ENCODE measurements at places on chromosomes 16 and 17.

GRCh38 chr16:19138601-19139000 is 24.8 kb downstream of the ITPRIPL2 start:
- DNase-seq, result no peak

GRCh38 chr16:85717393-85718152 is 28.8 kb upstream of the GINS2 start:
- DNase-seq, result peak; percentile 21

DNA sequence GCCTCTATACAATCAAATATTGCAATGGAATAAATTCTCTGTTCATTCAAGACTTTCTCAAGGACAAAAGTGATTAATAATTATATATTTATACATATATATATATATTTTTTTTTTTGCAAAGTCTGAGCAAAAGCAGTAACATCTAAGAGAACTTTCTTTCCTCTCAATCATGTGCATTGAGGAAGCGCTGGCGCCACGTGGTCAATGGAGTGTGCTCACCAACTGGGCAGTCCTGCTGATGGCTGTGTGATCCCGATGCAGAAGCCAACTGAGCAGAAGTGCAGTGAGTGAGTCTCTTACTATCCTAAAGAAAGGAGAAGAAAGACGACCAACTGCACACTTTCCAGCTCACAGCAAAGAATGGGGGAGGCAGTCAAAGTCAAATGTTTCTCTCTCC is 37.2 kb upstream of the ULK2 start:
- no peak for DNase-seq

DNA sequence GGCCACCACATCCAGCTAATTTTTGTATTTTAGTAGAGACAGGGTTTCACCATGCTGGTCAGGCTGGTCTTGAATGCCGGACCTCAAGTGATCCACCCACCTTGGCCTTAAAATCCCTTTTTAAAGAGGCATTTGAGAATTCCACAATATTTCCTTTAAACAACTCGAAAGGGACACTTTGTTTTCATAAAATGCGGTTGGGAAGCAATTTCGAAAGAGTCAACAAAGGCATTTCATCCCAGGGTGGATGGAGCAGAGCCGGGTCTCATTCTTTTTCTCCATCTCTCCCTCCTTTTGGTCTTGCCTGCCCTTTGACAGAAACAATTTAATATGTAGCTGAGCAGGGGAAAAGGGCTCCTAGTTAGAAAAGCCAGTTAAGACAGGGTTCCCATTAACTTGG is 13.5 kb upstream of the COG1 start:
- no peak for DNase-seq

DNA sequence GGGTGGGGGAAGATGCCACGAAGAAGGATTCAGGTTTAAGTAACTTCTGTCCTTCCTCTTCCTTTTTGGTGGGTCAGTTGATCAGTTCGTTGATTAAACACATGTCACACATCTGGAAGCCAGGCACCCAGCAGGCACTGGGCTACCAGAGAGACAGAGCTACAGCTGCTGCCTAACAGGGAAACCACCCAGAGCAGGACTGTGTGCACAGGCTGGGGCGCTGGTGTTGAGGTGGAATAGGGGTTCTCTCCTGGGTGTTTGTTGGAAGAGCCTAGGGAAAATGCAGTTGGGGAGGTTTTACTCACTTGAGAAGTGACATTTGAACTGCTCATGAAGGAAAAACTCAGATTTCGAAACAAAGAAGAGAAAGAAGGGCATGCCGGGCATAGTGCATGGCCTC is 152.4 kb downstream of the IRX5 start:
- DNase-seq, result no peak

DNA sequence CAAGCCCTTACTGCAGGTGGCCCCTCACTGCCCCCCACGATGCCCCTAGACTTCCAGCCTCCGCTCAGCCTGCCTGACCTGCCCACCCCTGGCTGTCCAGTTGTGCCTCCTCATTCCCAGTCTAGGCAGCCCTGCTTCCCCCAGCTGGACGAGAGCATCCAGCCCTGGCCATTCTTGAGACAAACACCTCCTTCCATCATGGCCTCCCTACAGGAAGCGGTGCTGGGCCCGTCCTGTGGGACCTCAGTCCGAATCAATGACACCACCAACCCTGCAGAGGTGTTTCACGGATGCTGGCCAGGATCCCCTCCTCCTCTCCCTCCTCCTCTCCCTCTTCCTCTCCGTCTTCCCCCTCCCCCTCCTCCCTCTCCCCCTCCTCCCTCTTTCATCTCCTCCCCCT is 28.3 kb downstream of the CCDC40 start:
- DNase-seq, result no peak

GRCh38 chr17:61160789-61161445 is 238.7 kb upstream of the TBX2 start:
- no peak for DNase-seq

GRCh38 chr17:27573971-27574525 is 56.9 kb upstream of the LGALS9 start:
- DNase-seq, result peak; percentile 51

GRCh38 chr16:75225092-75225491 is 6.3 kb downstream of the CTRB1 start:
- DNase-seq, result no peak

DNA sequence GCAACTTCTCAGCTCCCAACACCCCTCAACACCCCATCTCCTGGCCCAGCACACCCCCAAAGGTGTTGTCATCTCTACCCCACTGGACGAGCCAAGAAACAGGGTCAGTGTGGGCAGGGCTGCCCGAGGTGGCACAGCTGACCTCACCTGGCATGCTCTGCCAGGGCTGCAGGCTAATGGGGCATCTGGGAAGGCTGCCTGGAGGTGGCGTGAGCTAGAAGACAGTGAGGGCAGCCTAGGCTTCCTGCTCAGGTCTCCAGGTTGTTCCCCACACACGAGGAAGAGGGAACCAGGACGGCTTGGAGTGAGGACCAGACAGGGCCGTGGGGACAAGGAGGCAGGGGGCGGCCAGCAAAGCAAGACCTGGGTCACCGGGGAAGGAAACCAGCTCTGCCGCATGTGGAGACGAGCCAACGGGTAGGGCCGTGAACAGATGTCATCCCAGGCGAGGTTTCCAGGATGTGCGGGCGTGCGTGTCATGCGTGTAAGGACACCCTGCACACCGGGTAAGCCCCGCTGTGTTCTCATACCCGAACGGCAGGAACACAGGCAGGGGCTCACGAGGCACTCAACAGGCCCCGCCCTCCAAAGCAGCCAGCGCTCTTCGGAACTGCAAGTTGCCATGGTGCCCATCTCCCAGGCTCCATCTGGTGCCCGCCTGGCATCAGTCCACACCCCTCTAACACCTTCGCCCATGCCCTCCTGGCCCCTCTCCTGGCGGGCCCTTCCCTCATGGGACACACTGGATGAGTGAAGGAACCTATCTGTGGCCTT is 29.6 kb upstream of the PVALEF start:
- DNase-seq, result no peak

GRCh38 chr16:30805370-30806169 is 18.6 kb upstream of the ZNF629 start:
- peak; percentile 61 for DNase-seq

- no peak for DNase-seq
These were observed 57.2 kb downstream of the SDK2 start for GRCh38 chr17:73586921-73587602.

- peak; percentile 61 for DNase-seq
These were observed 749 bp upstream of the MC1R start for GRCh38 chr16:89917773-89918452.

DNA sequence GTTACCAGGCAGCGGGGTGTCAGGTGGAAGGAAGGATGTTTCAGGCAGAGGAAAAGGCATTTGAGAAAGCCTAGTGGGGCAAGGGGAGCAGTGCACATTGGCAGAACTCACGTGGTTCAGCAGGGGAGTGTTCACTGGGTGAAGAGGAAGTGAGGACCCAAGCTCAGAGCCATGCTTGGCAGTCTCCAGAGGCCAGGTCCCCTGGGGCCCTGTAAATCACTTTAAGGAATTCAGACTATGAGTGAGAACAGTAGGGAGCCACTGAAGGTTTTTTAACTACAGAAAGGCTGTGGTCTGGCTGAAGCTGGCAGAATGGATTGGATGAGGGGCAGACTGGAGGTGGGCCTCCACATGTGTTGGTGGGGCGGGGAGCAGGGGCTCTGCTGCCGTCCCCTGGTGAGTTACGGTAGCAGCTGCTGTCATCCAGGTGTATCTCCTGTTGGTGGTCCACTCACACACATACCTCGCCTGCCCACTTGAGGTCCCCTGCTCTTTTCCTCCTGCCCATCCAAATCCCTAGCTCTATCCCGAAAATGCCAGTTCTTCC is 5.1 kb downstream of the CLEC16A start:
- no peak for DNase-seq

DNA sequence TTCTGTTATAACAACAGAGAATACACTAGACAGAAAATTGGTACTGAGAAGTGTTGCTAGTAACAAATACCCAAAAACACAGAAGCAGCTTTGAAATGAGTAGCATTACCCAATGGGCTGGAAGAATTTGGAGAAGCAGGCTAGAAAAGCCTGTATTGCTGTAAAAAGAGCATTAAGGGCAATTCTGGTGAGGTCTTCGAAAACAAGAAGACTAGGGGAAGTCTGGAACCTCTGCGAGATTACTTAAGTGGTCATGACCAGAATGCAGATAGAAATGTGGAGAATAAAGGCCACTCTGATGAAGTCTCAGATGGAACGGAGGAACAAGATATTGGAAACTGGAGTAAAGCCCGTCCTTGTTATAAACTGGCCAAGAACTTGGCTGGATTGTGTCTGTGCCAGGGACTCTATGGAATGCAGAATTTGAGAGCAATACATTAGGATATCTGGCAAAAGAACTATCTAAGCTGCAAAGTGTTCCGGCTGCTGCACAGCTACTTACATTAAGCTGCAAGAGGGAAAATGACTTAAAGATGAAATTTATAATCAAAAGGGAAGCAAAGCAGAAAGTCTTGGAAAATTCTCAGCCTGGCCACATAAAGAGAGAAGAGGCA is 44.9 kb upstream of the PEMT start:
- no peak for DNase-seq

GRCh38 chr16:28258567-28258966 is 33.8 kb upstream of the SBK1 start:
- DNase-seq, result peak; percentile 7

GRCh38 chr17:62641153-62641552 is 13.7 kb downstream of the MRC2 start:
- no peak for DNase-seq

- no peak for DNase-seq
These were observed 17.4 kb downstream of the BAIAP2 start for GRCh38 chr17:81052199-81052997.

DNA sequence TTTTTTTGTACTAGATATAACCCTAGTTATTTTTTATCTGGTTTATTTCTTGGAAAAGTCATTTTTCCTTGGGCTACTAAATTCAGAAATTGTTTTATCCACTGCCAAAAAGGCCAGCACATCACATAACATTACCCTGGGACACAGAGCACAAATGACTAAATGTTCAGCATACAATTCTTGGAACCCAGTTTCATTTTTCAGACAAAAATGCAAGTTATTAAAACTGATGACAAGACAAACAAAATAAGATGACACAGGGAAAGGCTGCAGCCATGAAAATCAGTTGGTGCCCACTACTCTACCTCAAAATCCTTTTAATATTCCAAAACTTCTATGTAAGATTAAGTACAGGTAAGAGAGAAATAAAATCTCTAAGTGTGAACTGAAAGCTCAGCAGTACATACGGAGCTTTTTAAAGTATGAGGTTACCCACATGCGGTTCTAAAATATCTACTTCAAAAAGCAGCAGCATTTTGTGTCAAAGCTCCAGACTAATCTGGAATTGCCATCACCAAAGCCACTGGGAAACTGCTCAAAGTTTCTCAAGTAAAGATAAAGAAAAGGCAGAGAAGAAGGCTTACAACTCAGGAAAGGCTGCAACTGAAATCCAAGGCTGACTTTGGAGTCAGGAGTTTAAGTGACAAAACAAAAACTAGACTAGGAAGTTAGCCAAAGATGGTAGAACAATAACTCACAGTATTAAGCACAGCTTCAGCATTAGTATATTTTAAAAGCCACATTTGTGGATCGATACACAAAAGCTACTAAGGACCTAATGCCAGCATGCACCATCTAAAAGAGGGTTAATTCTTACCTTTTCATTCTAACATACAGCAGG is 41.4 kb downstream of the AP1G1 start:
- peak; percentile 11 for DNase-seq

GRCh38 chr16:68298907-68299561 is 11.7 kb downstream of the SLC7A6OS start:
- DNase-seq, result peak; percentile 54

GRCh38 chr17:81337476-81337879 is 42.4 kb upstream of the SLC38A10 start:
- no peak for DNase-seq

- DNase-seq, result no peak
These were observed 10.5 kb downstream of the GAA start for GRCh38 chr17:80111702-80112470.

- DNase-seq, result peak; percentile 40
These were observed 409.6 kb upstream of the MAF start for GRCh38 chr16:80009971-80010659.

- no peak for DNase-seq
These were observed 6.9 kb downstream of the CCL17 start for GRCh38 chr16:57411362-57411976.

DNA sequence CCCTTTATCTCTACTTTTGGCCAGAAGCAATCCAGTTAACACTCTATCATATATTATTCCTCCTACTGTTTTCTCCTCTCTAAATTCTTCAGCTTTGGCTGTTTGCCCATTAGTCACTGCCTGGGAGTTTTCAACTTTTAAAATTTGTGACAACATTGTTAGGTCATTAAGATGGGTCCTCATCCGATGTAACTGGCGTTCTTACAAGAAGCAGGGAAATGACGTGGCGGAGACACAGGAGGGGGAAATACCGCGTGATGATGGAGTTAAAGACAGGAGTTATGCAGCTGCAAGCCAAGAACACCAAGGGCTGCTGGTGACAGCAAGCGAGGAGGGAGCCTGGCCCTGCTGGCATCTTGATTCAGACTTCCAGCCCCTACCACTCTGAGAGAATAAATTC is 34.8 kb upstream of the CPHXL start:
- DNase-seq, result no peak

DNA sequence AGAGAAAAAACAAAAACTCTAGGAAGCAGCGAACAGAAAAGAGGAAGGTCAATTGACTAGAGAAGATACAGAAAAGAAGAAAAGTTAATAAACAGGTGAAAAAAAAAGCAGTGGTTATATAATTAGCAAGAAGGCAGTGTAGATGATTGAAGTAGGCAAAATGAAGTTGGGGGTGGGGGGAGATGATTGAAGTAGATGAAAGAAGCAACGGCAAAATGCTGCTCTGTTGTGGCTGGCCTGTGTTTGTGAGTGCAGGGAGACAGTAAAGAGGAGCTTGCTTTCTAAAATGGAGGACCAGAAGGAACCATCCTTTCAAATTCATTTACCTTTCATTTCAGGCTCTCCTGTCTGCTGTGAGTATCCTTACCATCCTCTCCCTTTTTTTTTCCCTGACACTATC is 3.6 kb downstream of the EVI2B start:
- no peak for DNase-seq

DNA sequence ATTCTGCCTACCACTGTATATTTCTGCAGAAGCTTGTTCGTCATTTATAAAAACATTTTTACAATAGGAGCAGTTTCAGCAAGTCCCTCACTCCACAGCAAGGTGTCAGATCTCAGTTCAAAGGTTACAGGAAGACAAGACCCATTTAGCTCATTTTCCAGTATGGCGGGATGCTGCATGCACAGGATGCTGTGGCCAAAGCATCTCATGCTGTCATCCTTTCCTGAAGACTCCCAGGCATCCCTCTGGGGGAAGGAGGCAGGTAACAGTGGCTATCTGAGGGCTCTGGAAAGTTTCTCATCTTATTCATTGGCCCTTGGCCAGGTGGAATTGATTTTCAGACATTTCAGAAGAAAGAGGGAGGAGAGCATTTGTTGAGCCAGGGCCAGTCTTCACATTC is 539.3 kb upstream of the CDH5 start:
- DNase-seq, result no peak
